HT1080 (cell line): ENCODE measurements at places on chromosomes 1 and 21. TPM values are rescaled to one million over a fixed set of nuclear protein-coding genes. Genes with fewer than 3 reads are reported as not detected.

DNA sequence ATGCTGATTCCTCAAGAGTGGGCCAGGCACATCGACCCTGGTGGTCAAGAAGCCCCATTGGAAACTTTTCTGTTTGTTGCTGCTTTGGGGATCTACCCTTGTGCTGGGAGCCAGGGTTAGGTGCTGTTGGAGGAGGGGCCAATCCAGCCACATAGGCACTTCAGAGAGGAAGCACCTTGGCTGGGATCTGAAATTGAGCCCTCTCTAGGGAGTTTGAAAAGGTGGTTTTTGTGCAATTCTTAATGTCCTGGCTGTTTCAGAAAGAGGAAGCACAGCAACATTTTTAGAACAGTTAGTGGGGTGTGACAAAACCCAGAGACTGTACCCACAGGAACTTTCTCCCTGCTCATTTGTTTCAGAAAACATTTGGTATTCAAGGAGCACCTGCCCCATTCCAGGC is 17.2 kb upstream of the BEND5 start:
- DNase-seq: no peak

DNA sequence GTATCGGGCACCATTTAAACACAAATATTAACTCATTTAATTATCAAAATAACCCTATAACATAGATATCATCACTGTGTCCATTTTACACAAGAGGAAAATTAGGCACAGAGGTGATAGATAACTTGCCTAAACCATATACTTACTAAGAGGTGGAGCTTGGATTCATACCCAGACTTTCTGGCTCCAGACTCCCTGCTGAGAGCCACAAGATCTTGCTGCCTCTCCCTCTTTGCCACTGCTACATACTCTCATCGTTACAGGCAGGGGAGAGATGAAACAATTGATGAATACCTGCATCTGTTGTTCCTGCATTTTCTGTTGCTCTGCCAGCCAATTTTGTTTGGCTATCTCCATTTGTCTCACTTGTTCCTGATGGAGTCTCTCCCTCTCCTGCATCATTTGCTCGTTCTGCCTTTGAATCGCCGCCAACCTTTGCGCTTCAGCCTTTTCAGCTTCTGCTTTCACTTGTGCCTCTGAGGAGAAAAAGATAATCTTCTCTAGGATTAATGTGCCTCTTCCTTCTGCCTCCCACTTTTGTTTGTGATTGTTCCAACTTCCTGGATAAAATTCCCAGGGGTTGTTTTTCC is 10.6 kb downstream of the GBP5 start:
- DNase-seq: peak; percentile 33

DNA sequence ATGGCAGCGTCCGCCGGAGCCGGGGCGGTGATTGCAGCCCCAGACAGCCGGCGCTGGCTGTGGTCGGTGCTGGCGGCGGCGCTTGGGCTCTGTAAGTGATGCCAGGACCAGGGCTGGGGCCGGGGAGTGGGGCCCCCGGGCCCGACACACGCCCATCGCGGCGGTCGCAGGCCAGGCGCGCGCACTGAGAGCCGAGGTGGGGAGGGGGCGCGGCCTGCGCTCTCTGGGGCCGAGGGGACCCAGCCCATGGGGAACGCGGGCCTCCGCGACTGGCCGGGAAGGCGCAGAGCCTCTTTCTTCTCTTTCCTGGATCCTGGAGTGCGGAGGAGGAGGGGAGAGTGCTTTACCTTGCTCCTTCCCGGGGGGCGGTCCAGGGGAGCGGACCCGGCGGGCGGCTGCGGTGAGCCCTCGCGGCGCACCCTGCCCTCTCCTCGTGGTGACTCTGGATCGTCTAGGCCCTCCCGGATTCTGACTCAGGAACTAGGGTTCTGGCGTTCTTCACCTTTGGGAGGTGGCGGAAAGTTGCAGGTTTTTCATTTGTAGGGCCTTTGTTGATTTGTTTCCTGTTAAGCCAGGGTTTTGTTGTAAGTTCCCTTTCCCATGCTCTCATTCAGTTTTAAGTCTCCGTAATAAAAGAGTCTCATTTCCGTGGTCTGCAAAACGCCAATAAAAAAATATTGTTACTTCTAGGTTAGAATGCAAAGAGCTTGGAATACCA is 529 bp downstream of the MPZL1 start:
- peak; percentile 54 for DNase-seq

Gene LYPD8
- total RNA-seq: 2.0 and 3.8 TPM in 2 replicates

- no peak for DNase-seq
Observed at GRCh38 chr1:80244372-80244771, 1237.8 kb upstream of the ADGRL4 start.

GRCh38 chr1:108557296-108557695 is 2.6 kb upstream of the EEIG2 start:
- no peak for DNase-seq

DNA sequence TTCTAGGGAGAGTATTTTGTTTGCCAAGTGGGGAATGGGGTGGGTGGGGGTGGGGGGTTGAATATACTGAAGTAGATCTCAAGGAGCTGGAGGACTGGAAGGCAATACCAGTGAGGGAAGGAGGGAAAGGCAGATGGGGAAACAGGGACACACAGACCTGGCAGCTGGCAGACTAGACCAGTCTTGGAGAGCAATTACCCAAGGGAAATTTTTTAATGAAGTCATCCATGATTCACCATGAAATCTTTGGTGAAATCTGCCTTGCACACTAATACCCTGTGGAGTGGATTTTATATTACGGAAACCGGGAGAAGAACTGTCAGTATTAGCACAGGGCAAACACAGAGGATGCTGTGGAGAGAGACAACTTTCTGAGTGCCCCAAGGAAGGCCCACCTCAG is 29.7 kb upstream of the MARK1 start:
- DNase-seq: peak; percentile 37

DNA sequence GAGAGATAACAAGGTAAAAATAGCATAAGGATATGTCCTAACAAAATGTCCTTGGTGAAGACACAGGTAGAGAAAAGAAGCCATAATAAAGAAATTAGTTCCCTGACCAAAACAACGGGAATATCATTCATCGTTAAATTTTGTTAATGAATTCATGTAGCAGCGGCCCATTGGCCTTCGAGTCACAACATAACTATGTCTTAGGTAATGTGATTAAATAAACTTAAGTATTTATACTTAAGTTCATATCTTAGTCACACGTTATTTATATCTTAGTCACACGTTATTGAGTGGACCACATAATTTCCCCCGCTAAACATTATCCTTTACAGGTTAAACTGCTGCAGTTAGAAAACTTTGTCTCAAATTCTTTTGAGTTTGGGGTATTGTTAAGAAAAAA is 1.2 kb downstream of the NEXN start:
- peak; percentile 76 for DNase-seq

DNA sequence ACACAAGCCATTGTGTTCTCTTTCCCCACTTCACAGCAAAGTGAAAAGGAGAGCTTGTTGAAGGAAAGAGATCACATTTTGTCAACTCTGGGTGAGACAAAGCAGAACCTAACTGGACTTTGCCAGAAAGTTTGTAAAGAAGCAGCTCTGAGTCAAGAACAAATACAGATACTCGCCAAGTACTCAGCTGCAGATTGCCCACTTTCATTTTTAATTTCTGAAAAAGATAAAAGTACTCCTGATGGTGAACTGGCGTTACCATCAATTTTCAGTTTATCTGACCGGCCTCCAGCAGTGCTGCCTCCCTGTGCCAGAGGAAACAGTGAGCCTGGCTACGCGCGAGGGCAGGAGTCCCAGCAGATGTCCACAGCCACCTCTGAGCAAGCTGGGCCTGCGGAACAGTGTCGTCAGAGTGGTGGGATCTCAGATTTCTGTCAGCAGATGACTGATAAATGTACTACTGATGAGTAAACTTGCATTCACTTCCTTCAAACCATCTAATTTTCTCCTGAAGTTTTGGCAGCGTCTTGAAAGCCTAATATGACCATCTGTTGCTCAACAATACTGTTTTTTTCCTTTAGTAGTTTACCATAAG is 43.7 kb downstream of the BACH1 start:
- peak; percentile 97 for DNase-seq

GRCh38 chr1:50105433-50105832 is 3.3 kb upstream of the ELAVL4 start:
- DNase-seq: no peak

Gene DENND2C
- 0.21 and 0.47 TPM in 2 replicates for total RNA-seq

DNA sequence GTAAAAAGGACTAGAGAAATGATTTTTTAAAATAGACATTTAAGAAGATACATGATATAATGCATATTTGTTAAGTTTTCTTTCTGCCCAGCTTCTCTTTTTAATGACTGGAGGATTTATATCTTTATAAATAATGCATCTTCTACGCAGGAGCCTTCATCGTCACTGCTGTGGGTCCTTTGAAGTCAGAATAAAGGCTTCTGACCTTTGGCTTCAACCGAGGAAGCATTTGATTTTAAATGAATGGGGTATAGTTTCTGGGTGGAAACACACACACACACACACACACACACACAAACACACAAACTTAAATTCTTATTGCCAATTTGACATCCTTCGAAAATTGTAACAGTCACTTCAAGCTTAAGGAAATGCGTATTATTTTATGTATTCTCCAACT is 690.9 kb downstream of the BRINP3 start:
- no peak for DNase-seq

GRCh38 chr21:14817311-14817710 is 247.5 kb downstream of the NRIP1 start:
- DNase-seq: no peak

- DNase-seq: peak; percentile 74
Observed at GRCh38 chr1:100036718-100037655, 67.2 kb downstream of the SLC35A3 start.

GRCh38 chr1:168421399-168422004 is 122.3 kb downstream of the XCL2 start:
- no peak for DNase-seq

Gene GCSAML
- not detected in 2 replicates for total RNA-seq

- no peak for DNase-seq
Observed at GRCh38 chr1:209855623-209856022, 27.9 kb downstream of the UTP25 start.

Gene ADAMTS1
- total RNA-seq: 0.07 TPM in 1 of 2 replicates, not detected in the other

Gene FAM110D
- 0.10 and 0.19 TPM in 2 replicates for total RNA-seq

DNA sequence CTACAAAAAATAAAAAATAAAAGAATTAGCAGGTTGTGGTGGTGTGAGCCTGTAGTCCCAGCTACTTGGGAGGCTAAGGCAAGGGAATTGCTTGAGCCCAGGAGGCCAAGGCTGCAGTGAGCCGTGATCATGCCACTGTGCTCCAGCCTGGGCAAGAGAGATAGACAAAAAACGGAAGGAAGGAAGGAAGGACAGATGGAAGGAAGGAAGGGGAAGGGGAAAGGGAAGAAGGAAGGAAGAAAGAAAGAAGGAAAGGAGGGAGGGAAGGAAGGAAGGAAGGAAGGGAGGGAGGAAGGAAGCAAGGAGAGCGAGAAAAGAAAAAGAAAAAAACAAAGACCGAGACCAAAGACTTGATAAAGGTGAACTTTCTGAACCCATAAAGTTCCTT is 25.3 kb upstream of the RAP1A start:
- DNase-seq: no peak
